Effector CD8-positive, alpha-beta T cell (primary cell): ENCODE measurements at places on chromosomes 4 and X.

GRCh38 chr4:39319676-39320075 is 46.5 kb downstream of the RFC1 start:
- no peak for DNase-seq

DNA sequence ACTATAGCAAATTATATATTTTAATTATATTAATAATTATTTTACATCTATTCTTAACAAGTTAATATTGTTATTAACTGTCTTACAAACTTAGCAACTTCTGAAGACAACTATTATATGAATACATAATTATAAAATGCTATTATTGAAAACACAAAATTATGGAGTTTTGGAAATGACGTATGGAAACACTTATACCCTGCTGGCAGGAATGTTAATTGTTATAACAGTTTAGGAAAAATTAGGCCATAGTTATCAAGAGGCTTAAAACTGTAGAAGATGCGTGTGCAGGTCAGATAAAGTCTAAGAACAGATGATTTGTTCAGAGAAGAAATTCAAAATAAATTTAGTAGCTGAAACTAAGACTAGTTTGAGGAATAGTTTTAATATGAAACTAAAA is 211.7 kb downstream of the FAT4 start:
- DNase-seq: no peak

- no peak for DNase-seq
These were observed 10.8 kb upstream of the PJA1 start for GRCh38 chrX:69176053-69176452.

GRCh38 chrX:30144221-30144620 is 71.1 kb upstream of the MAGEB2 start:
- DNase-seq: no peak

DNA sequence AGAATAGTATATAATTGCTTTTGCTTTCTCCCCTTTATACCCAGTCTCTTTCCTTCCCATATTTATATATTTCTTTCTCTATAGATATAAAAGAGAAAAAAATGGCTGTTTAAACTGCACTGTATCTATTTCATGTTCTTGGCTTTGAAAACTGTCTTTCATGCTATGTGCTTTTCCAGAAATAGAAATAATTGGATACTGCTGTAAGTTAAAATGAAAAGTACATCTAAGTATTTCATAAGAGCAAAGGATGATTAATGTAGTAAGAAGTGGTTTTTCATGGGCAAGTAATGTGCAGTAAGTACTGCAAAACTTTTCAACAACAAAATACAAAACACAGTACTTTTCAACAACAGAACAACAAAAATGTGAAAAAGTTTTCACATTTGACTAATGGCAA is 237.9 kb downstream of the SNCA start:
- no peak for DNase-seq

GRCh38 chrX:140733766-140734342 is 24.3 kb downstream of the LINC00632 start:
- DNase-seq: no peak

- DNase-seq: no peak
These were observed 273.2 kb downstream of the ADGRL3 start for GRCh38 chr4:61473306-61473705.

- no peak for DNase-seq
These were observed 66.0 kb upstream of the FAT1 start for GRCh38 chr4:186789651-186790050.

- DNase-seq: no peak
These were observed 133.8 kb upstream of the UGT8 start for GRCh38 chr4:114464726-114465272.

DNA sequence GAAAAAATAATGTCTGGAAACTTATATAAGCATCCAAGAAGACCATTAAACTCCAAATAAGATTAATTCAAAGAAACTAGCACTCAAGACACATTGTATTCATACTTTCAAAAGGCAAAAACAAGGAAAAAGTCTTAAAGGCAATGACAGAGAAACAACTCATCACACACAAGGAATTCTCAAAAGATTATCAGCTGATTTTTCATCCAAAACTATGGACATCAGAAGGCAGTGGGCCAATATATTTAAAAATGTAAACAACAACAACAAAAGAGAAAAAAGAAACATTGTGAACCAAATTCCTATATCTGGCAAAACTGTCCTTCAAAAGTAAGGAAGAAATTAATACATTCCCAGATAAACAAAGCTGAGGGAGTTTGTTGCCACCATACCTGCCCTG is 711.4 kb upstream of the GALNTL6 start:
- DNase-seq: no peak

GRCh38 chr4:164058776-164059445 is 564.4 kb downstream of the TMA16 start:
- no peak for DNase-seq

GRCh38 chrX:22247169-22247568 is 25.5 kb upstream of the CBLL2 start:
- DNase-seq: no peak

- no peak for DNase-seq
These were observed 990.2 kb downstream of the STPG2 start for GRCh38 chr4:97153042-97153441.

DNA sequence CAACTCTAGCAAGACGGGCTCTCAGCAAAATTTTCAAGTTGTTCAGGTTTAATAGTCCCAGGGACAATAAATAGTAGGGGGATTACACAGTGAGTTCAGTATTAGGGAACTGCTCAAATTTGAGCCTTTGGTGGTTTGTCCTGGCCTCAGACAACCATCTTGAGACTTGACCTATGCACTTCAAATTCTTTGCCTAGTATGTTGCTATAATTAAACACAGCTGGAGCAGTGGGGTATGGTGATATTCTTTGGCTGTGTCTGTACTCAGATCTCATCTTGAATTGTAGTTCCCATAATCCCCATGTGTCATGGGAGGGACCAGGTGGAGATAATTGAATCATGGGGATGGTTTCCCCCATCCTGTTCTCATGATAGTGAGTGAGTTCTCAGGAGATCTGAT is 43.3 kb upstream of the TEX13A start:
- DNase-seq: no peak

DNA sequence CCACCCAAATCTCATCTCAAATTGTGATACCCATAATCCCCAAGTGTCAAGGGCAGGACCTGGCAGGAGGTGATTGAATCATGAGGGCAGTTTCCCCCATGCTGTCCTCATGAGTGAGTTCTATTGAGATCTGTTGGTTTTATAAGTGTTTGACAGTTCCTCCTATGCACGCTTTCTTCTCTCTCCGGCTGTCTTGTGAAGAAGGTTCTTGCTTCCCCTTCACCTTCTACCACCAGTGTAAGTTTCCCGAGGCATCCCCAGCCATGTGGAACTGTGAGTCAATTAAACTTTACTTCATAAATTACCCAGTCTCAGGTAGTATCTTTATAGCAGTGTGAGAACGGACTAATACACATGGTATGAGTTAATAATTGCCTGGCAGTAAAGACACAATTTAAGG is 581.7 kb upstream of the AMOT start:
- no peak for DNase-seq

- no peak for DNase-seq
These were observed 383.5 kb downstream of the STPG2 start for GRCh38 chr4:97759785-97760184.

DNA sequence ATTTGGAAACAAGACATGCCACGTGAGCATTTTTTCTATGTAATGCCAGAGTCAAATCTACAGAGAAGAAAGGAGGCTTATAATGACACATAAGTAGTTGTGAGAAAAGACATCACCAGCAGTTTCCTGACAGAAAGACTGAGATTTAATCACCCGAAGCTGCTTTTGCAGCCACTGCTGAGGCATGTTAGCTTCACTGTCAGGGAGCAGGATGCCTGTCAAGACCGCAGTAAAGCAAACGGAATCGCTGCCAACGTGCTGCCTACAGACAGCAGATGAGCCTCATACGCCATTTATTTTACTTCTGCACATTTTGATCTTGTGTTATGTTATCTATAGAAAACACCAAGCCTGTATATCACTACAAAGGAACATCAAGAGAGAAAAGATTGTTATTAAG is 68.7 kb upstream of the NDST3 start:
- DNase-seq: no peak

GRCh38 chrX:109710181-109710580 is 22.9 kb downstream of the ACSL4 start:
- no peak for DNase-seq

GRCh38 chr4:152246659-152247058 is 289.2 kb downstream of the FBXW7 start:
- DNase-seq: no peak

DNA sequence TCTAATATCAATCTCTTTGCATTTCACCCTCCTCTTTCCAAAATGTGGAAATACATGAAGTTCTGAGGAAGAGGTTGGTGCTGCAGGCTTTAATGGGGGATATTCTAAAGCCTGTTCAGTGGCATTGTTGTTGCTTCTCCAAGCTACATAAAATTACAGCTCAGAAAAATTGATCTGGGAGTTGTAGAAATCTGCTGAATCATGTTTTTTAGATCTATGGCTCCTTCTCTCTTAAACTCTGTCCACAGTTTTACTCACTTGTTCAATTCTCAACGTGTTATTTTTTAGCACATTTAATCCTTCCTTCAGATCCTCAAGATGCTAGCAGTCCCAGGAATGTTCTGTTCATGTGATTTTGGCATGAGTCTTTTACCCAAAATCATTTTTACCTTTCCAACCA is 949.5 kb upstream of the ADGRL3 start:
- no peak for DNase-seq

- no peak for DNase-seq
These were observed 141.0 kb downstream of the STK32B start for GRCh38 chr4:5192271-5192670.

- DNase-seq: no peak
These were observed 241.0 kb upstream of the ANKRD50 start for GRCh38 chr4:124953486-124953885.

DNA sequence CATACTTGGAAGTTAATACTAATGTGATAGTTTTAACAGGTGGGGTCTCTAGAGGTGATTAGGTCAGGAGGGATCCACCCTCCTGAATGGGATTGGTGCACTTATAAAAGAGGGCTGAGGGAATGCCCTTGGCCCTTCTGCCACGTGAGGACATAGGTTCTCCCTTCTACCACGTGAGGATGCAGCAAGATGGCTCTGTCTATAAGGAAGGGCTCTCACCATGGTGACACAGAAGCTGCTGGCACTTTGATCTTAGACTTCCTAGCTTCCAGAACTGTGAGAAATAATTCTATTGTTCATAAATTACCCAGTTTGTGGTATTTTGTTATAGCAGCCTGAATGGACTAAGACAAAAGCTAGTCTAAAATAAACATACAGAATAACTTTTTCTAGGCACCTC is 1.0 kb downstream of the AADAT start:
- no peak for DNase-seq

DNA sequence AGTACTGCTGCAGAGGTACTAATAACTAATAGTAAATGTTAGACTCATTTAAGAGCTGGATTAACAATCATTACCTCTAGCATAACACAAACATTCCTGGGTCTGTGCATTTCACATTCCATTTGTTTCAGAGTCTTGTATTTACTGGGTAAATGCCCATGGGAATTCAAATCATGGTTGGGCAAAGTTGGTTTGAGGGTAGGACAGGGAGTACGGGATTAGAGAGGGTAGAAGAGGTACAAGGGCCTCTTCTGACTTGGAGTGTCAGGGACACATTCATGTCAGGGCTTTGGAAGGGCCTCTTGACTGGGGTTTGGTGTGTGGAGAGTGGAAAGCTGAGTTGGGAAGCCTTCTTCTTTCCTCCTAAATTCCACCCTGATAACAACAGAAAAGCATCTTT is 65.9 kb downstream of the WWC2 start:
- no peak for DNase-seq

DNA sequence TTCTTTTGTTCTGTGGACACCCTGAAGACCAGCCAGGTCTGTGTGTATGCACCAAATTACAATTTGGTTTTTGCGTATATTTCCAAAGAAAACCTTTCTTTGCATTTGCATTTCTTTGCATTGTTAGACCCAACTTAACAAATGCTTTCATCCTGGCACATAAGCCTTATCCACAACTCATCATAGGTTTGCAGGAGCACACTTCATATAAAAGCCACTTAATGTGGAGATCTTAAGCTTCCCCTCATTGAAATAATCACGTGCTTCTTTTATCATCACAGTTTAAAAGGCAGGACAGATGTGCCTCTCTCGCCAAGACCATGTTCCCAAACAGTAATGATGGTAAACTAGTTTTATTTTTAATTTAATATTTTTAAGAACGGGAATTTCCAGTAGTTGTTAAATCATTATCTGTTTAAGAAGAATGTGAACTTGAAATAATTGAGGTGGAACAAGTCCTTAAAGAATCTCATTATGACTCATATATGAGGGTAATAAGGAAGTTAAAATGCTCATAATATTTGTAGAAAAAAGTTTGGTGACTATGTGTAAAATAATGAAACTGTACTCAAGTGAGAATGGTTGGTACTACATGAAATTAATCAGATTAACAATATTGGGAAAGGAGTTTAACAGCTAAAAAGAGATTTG is 65.5 kb downstream of the GLRA3 start:
- no peak for DNase-seq

GRCh38 chr4:55184600-55185523 is 59.5 kb upstream of the KDR start:
- DNase-seq: no peak

GRCh38 chr4:8472689-8473197 is 32.2 kb downstream of the TRMT44 start:
- DNase-seq: no peak

GRCh38 chr4:85861064-85861765 is 386.3 kb downstream of the ARHGAP24 start:
- DNase-seq: no peak

- DNase-seq: no peak
These were observed 10.0 kb upstream of the RHOXF2B start for GRCh38 chrX:120087289-120088017.

GRCh38 chrX:10900585-10901289 is 210.4 kb upstream of the HCCS start:
- no peak for DNase-seq
